ENCODE measurements at places on chromosomes 4 and X.

DNA sequence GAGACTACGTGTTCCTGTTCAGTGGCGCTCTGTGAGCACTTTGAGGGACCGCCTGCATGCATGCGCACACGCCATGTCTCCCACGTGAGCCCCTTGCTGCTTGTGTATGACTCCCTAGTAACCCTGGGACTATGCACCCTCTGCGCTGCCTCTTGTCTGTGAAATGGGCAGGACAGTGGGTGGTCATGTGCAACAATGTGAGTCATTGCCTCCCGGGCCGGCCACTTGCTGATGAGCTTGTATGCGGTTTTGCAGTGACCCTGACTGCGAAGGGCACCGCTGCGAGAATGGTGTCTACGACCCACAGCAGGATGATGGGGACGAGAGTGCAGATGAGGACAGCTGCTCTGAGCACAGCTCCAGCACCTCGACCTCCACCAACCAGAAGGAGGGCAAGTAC is 61.4 kb downstream of the TNIP2 start:
- DNase-seq = no peak

GRCh38 chr4:153904011-153904410 is 115.1 kb upstream of the SFRP2 start:
- no peak for DNase-seq

GRCh38 chr4:65983061-65983460 is 312.8 kb upstream of the EPHA5 start:
- DNase-seq = no peak

DNA sequence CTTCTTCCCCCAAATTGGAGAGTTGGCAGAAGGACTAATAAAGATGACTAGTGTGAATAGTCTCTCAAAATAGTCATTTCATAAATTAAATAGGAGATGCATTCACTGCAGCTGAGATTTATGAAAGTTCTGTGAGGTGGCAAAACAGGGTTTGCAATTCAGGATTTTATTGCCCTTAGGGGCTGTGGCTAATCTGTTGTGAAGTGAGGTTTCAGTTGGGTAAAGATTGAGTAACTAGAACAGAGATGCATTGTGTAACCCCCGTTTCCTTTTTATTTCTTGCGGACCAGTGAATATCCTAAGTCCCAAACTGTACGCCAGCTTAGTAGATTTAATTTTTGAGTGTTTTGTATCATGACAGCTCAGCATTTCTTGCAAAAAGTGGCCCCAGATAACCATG is 16.2 kb upstream of the SCRG1 start:
- no peak for DNase-seq

DNA sequence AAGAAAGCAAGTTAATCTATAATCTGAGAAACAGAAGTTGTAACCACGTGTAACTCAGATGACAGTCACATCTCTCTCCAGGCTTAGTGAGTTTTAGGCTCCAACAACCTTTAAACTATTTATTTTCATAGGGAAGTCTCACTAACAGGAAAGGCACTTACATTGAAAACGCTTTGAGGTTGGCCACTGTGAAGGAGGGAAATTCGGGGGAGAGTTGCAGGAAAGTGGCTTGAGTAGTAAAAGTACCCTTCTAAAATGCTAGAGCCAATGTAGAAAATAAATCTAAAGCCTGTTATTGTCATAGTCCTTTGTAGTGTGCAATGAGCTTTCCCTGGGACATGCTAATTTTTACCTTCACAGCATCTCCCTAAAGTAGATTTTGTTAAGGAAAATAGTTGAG is 995 bp upstream of the NFXL1 start:
- no peak for DNase-seq

DNA sequence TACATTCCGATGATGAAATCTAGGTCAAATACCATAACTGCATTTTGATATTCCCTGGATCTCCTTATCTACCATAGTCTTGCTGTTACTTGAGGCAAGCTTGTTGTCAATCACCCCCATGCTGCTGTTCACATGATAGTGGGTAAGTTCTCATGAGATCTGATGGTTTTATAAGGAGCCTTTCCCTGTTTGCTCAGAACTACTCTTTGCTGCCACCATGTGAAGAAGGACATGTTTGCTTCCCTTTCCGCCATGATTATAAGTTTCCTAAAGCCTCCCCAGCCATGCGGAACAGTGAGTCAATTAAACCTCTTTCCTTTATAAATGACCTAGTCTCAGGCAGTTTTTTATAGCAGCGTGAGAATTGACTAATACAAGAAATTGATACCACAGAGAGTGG is 432.0 kb downstream of the GLUD2 start:
- no peak for DNase-seq

DNA sequence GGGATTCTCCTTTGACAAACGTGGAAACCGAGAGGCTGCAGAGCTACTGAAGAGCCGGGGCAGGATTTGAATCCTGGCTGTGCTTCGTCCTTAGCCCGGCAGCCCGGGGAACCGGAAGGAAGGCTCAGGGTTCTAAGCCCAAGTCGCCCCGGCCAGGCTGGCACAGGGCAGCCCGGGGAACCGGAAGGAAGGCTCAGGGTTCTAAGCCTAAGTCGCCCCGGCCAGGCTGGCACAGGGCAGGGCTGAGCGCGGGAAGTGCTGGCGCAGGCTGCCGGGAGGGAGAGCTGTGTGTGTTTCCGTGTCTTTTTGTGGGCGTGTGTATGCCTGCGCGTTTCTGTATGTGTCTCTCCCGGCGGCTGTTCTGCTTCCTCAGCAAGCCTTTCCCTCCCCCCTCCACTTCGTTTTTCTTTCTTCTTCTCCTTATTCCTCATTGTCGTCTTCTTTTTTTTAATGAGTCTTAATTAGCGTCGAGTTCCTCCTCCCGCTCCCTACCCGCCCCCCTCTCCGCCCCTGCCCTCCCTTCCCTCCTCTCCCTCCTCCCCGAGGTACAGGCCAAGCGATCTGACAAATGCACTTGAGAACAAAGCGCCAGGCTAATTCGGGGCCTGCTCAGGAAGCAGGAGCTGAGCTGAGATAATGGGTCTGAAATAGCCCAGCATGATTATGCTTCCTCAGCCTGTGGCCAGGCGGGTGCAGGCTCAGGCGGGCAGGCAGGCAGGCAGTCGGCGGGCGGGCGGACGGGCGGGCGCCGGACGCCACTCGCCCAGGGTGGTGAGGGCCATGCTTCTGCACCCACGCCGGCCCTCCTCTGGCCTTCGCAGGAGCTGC is 65.9 kb downstream of the EFNB1 start:
- DNase-seq = no peak

DNA sequence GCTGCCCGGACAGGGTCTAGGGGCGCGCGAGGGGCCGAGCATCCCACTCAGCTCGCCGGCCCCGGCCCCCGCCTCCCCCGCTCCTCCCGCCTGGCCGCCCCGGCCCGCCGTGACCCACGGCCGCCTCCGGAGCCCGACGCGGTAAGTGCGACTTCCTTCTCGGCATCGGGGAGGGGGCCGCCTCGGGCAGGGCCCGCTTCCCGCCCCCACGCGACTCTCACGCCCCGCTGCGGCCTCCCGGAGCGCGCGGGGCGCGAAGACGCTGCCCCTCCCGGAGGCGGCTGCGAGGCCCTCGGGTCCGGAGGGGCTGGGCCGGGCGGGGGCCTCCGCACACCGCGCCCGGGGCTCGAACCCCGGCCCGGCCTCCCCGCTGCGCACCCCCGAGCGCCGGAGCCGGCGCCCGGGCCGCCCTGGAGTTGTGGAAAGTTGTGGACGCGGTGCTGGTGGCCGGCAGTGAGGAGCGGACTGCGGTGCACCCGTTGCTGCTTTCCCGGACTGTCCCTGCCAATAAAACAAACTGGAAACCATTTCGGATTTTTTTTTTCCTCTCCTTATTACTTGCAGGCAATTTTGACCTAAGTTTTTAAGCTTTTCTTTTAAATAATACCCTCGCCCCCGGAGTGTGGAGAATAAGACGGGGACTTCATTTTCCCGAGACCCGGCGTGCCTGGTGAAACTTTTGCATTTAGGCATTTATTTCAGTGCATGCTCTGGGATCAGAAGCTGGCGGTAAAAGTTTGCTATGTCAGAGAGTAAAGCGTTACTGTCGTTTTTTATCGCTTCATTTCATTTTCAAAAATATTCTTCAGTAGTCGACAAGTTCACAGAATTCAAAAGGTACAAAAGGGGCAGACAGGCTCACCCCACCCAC is 13.0 kb upstream of the TMEM156 start:
- no peak for DNase-seq

DNA sequence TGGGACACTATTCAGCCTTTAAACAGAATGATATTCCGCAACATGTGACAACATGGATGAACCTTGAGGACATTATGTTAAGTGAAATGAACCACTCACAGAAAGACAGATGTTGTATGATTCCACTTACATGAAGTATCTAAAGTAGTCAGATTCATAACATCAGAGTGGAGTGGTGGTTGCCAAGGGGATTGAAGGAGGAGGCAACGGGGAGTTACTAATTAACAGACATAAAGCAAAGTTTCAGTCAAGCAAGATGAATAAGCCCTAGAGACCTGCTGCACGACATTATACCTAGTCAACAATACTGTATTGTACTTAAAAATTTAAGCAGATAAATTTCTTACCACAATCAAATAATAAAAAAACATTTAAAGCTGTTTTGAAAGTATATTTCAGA is 105.0 kb upstream of the NR0B1 start:
- DNase-seq = no peak

DNA sequence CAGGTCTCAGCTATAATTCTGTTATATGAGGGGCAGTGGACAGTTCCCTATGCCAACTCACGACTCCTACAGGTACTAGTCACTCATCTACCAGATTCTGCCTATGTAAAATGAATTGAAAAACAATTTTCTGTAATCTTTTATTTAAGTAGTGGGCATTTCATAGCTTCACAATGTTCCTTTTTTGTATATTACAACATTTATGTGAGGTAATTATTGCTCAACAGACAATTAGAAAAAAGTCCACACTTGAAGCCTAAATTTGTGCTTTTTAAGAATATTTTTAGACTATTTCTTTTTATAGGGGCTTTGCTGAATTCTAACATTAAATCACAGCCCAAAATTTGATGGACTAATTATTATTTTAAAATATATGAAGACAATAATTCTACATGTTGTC is 20.4 kb downstream of the EREG start:
- no peak for DNase-seq

- DNase-seq = no peak
Measured at GRCh38 chrX:39677585-39677977, 420.2 kb downstream of the BCOR start.

GRCh38 chr4:48196758-48197504 is 62.9 kb upstream of the TXK start:
- DNase-seq = no peak

GRCh38 chr4:85092943-85093342 is 126.5 kb upstream of the WDFY3 start:
- DNase-seq = no peak

- DNase-seq = no peak
Measured at GRCh38 chr4:156038772-156039171, 85.1 kb upstream of the CTSO start.

DNA sequence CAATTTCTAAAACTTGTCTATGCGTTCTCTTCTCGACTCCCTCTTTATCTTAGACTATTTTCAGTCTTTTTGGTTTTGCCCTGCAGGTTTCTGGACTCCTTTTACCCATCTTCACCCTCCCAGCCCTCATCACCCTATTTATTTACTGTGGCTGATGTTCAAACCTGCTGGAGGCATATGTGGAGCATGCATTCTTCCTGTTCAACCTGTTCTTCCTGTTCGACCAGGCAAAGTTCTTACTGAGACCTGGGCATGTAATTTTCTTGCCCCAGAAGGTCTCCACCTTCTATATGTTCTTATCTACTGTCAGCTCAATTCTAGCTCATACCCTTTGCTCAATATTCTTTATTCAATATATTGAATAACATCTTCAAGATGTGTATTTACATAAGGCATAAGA is 69.4 kb upstream of the AGA start:
- no peak for DNase-seq

- DNase-seq = no peak
Measured at GRCh38 chr4:9997886-9998285, 23.4 kb downstream of the SLC2A9 start.

DNA sequence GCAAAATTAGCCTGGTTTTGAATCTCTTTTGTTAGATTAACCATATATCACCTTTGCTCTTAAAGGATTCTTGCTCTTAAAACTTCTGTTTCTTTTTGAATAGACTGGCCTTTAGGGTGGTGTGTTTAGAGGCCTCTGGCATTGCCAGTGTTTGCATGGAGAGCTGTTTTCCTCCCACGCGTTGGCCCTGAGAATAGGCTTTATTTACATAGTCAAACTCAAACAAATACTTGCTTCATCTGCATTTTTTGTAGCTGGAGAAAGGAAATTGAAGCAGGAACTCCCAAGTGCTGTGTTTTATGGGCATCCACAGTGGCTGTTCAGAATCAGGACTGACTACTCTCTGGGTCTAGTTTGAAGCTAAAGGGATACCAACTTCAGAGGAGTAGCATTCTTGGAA is 2.7 kb downstream of the SHROOM2 start:
- no peak for DNase-seq

GRCh38 chrX:109856974-109857373 is 123.9 kb upstream of the ACSL4 start:
- no peak for DNase-seq

DNA sequence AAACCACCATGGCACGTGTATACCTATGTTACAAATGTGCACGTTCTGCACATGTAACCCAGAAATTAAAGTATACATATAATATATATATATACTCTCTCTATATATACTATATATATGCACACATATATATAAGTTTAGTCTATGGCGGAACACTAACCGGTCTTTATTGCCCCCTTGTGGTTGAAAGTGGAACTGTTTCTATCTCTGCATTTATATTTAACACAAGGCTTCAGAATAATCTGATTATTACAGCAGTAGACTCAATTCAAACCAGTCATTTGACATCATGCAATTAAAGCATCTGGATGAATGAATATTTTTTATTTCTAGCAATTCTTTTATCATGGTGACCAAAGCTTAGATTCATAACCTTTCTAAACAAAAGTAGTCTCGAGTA is 14.6 kb downstream of the RAB9B start:
- no peak for DNase-seq

GRCh38 chrX:46306103-46306502 is 239.1 kb downstream of the ZNF674 start:
- DNase-seq = no peak

DNA sequence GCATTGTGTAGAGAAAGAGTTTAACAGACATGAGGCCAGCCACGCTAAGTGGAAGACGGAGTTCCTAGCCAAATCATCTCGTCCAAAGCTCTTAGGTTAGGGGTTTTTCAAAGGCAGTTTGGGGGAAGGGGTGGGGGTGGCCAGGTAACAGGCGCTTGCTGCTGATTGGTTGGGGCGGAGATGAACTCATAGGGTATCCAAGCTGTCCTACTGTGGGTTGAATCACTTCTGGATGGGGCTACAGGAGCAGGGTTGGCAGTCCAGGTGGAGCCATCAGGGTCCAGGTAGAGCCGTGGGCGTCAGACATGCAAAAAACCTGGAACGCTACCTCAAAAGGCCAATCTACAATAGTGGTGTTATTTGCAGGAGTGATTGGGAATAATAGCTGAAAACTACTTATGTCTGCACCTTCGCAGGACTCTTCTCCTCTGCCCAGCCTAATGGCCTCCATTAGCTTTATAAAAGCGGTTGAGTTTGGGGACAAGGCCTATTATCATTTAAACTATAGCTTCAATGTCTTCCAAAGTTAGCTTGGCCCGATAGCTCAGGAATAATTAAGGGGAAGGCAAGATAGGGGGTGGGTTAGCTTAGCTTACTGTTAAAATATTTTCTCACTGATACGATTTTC is 579.6 kb downstream of the NLGN4X start:
- DNase-seq = no peak

GRCh38 chr4:80231180-80231579 is 33.9 kb downstream of the PRDM8 start:
- no peak for DNase-seq
